ENCODE measurements at places on chromosomes 6 and 20.

GRCh38 chr6:123415844-123416468 is 220.8 kb downstream of the TRDN start:
- DNase-seq = no peak

DNA sequence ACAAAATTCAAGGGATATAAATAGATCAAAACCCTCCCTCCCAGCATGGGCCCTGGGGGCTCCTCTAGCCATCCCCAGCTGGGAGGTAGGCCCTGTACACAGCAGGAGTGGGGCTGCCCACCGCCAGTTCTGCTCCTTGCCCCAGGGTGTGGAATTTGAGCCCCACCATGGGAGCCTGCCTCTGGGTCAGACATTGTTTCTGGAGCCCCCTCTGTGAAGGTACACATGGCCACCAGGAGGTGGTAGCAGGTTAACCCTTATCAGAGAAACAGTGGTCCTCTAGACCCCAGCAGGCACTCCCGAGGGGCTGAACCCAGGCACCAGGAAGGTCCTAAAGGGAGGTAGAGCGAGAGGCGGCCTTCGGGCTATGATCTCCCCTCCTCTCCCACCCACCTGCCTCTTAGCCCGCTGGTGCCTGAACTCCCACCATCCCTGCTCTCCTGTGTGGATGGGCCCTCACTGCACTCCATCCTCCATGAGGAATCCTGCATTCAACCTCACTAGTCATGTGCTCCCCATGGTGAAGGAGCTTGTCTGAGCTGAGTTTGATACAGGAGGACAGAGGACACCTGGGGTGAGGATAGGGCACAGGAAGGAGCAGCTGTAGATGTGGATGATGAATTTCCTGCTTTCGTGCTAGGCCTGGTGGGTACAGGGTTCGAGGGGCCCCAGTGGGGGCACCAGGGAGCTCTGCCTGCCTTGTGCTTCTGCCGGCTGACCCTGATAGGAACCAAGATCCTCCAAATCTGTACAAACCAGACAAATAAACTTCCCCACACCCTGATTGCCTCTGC is 114.9 kb downstream of the GRM4 start:
- DNase-seq = no peak

- no peak for DNase-seq
Observed at GRCh38 chr6:44272999-44273566, 2.8 kb downstream of the TMEM151B start.

- no peak for DNase-seq
Observed at GRCh38 chr6:100899202-100899601, 18.1 kb upstream of the ASCC3 start.

DNA sequence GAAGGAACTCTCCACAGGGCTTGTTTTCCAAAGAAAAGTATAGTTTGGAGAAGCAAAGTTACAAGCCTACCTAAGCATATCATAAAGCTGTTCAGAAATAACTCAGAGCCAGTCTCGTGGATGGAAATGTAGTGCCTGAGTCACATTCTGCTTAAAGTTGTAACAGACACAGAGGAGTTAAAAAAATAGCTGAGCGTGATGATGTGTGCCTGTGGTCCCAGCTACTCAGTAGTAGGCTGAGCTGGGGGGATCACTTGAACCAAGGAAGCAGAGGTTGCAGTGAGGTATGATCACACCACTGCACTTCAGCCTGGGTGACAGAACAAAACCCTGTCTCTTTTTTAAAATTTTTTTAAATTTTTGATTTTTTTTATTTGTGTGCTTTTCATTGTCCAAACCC is 6.6 kb downstream of the ALDH5A1 start:
- DNase-seq = no peak

DNA sequence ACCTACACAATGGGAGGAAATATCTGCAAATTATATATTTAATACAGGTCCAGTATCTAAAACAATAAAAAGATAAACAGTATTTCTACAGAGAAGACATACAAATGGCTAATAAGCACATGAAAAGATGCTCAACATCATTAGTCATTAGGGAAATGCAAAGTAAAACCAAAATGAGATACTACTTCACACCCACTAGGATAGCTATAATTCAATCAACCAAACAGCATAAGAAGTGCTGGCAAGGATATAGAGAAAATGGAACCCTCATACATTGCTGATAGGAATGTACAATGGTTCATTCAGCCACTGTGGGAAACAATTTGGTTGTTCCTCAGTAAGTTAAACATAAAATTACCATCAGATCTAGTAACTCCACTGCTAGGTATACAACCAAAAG is 48.7 kb downstream of the NUDT3 start:
- DNase-seq = no peak

- DNase-seq = no peak
Observed at GRCh38 chr6:44475417-44475778, 87.9 kb downstream of the CDC5L start.

DNA sequence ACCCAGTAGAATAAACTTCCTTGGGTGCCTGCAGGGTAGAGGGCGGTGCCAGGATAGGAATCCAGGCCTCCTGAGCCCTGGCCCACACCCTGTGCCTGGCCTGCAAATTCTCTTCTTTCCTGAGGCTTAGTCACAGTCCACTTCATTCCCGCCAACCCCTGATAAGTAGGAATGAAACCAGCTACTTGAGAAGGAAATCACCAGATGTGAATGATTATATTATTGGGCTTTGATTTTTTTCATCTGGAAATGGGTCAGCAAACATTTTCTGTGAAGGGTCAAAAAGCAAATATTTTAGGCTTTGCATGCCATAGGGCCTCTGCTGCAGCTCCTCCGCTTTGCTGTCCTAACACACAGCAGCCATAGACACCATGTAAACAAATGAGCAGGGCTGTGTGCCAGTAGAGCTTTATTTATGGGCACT is 50.2 kb downstream of the STK35 start:
- no peak for DNase-seq

DNA sequence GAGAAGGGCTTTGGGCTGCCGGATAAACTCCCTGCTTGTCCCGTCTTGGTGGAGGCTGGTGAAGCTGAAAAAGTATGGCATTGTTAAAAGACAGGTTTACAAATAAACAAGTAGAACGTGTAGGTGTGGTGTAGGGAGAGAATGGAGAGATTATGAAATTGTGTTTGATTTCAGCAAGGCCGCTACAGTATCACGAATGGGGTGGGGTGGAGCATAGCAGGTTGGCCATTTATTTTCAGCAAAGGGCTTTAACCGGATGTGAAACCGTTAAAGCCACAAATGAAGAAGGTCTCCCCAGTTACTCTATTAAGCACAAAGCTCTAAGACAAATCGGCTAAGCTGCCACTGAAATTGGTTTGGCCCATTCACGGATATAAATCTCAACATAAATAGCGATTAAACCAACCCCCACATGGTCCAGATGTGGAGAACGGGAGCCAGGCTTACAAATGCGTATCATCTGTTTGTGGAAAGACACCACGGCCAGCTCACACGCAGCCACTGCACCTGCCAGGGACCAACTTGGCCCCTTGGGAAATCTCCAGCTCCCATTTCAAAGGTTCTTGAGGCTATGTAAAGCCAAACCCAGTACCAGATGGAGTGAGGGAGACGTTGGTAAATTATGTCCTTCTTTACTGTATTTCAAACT is 94.0 kb downstream of the ZMYND8 start:
- no peak for DNase-seq

- DNase-seq = no peak
Observed at GRCh38 chr6:36977470-36977941, 8.5 kb downstream of the MTCH1 start.

DNA sequence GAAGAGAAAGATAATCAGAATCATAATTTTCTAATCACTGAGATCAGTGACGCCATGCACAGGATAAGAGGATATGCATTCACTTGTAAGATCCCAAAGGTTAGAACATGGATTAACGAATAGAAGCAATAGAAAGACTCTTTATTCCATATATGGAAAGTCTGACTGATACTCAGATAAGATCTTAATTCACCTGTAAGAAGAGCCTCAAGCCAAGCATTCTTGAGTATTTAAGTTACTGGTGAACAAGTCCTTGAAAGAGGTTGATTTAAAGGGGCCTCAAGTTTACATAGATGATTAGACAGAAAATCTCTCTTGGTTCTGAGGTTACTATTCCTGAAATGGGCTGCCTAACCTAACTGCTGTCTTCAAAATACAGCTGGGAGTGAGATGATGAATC is 53.8 kb upstream of the MTRF1L start:
- no peak for DNase-seq
